Stimulated activated CD4-positive, alpha-beta T cell treated with anti-CD3 and anti-CD28 coated beads, Interleukin-1b, Interleukin-23, amount 100 ng/mL, for 4 hours (primary cell): ENCODE measurements at places on chromosomes 16 and 17.

DNA sequence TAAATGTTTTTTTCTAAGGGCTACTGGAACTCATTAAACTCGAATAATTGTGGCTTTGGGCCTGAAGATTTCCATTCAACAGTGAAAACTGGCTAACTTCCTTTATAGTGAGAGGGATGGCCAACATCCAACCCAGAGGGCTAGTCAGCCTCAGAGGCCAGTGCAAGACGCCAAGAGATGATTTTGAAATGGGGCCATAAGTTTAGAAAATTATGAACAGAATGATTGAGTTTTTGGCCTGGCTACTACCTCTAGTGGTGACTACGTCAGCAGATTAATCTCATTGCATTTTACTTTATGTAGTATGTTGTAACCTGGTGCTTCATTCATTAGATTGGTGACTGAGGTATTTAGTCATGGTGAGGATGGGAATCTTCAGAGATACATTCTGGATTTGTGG, 28.4 kb downstream of the HAPSTR1 start:
- DNase-seq: no peak

GRCh38 chr17:19346351-19347255, 15.9 kb downstream of the B9D1 start:
- no peak for DNase-seq

GRCh38 chr17:29061036-29061435, 18.1 kb downstream of the PIPOX start:
- no peak for DNase-seq

- no peak for DNase-seq
These were observed 46.7 kb upstream of the TBX2 start for GRCh38 chr17:61352781-61353491.

GRCh38 chr17:61317779-61318178, 81.9 kb upstream of the TBX2 start:
- no peak for DNase-seq

GRCh38 chr17:16989230-16989952, 17.5 kb upstream of the TNFRSF13B start:
- no peak for DNase-seq

DNA sequence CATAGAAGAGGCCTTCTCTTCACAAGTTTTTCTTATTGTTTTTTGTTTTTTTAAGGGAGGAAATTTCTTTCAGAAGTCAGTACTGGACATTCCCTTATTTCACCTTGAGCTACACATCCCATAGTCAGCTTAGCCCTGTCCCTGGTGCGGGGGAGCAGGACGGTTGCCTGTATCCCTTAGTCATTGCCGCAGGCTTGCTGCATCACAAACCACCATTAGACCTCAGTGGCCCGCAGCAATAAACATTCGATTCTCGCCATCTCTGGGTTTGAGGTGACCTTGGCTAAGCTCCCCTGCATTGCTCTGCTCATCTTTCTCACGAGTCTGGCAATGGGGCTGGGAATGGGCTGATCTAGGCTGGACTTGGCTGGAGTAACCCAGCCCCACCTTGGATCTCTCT, 692.5 kb downstream of the WWOX start:
- no peak for DNase-seq

GRCh38 chr16:53737552-53737951, 33.6 kb downstream of the FTO start:
- no peak for DNase-seq

GRCh38 chr16:1590366-1590765, 21.5 kb downstream of the IFT140 start:
- no peak for DNase-seq

DNA sequence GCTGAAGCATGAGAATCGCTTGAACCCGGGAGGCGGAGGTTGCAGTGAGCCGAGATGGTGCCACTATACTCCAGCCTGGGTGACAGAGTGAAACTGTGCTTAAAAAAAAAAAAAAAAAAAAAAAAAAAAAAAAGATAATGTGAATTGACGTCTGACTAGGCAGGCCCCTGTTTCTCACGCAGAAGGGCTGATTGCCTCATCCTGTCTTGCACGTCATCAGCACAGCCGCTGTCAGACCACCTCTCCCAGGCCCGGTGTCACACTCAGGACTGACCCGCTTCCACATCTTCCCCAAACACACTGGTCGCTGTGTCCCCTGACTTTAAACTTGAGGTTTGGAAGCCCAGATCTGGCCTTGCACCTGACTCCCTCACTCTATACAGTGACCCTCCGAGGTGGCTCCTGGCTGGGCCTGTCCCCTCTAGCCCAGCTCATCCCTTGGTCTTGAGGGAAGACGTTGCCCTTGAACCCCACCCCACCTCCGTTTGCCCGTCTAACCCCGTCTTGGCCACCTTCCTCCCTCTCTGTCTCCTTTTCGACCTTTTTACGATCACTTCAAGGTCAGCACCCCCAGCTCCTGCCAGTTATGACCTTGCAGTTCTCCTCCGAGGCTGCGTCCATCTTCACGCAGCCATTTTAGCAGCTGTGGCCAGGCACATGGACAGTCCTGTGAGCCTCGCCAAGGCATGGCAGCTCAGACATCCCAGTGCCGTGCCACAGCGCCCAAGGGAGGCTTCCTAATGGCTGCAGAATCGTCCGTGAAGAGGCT, 149.9 kb upstream of the PLCG2 start:
- DNase-seq: no peak

DNA sequence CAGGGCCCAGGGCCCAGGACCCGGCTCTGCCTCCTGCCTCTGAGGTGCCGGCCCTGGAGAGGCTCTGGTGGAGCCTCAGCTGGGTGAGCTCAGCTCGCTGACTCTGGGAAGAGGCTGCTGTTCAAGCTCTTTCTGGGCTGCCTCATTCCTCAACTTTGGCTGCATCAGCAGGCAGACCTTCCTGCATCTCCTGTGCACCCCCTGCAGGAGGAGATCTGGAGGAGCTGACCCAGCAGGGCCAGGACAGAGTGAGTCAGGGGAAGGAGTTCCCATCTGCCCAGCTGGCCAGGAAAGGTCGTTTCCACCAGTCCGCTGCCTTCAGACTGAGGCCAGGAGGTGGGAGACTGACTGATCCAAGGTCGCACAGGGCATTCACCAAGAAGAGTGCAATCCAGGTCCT, 10.7 kb downstream of the CRHR1 start:
- no peak for DNase-seq

DNA sequence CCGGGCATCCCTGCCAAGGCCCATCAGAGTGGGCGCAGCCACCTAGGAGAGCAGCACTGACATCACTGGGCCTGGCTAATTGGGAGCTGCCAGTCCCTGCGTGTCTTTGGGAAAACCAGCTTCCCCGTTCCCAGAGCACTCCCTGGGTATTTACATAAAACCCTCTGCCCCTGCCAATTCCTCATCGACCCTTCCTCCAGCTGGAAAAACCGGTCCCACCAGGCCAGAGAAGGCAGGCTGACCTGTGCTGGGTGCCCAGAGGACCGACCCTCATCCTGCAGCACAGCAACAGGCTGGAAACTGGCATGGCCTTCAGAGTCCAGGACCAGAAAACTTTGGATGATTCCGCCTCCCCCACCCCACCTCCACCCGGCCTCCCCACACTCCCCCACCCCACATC, 8.2 kb upstream of the FOXN1 start:
- no peak for DNase-seq

DNA sequence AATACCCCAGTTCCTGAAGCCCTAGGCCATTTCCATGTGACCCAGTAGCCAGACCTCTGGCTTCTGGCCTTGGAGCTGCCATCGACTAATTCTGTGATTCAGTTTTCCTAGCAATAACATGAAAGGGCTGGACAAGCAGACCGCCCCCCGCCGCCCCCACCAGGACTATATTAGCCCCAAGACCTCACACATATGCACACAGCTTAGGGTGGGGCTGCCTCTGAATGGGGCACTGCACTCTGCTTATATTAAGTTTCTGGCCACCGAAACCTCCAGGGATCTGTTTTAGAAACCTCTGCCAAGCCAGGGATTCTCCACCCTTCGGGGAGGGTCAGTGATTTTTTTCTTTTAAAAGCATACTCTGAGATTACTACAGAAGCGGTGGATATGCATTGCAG, 2.3 kb downstream of the RAB11FIP4 start:
- DNase-seq: no peak

GRCh38 chr17:69592692-69593350, 178.3 kb downstream of the MAP2K6 start:
- DNase-seq: no peak

- DNase-seq: no peak
These were observed 48.5 kb downstream of the IRF8 start for GRCh38 chr16:85947230-85948137.

DNA sequence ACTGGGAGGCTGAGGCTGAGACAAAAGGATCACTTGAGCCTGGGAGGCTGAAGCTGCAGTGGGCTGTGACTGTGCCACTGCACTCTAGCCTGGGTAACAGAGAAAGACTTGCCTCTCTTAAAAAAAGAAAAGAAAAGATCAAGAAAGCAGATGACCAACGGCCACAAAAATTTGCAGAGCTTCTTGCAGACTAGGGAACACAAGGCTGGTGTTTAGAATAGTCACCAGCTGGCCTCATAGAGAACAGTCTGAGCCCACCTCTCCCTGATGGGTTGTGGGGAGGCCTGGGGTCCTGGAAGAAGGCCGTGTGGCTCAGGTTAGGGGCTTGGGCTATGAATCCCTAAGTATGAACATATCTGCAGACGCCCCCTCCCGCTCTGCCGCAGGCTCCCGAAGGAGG, 73.7 kb upstream of the MED9 start:
- DNase-seq: no peak

GRCh38 chr16:1615761-1616160, 3.6 kb downstream of the CRAMP1 start:
- no peak for DNase-seq

GRCh38 chr16:75503801-75504200, 8.6 kb upstream of the CHST6 start:
- DNase-seq: no peak

DNA sequence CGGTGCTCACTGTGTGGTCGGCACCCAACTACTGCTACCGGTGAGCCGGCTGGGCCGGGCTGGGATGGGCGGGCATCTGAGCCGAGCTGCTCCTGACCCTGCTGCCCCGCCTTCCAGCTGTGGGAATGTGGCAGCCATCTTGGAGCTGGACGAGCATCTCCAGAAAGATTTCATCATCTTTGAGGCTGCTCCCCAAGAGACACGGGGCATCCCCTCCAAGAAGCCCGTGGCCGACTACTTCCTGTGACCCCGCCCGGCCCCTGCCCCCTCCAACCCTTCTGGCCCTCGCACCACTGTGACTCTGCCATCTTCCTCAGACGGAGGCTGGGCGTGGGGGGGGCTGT, 6.9 kb downstream of the TBX6 start:
- DNase-seq: no peak

GRCh38 chr17:8831234-8831849, 32.2 kb upstream of the MFSD6L start:
- DNase-seq: no peak
